Fibroblast of skin of back (primary cell): ENCODE measurements at places on chromosomes 13 and 19.

- peak; percentile 57 for DNase-seq
Observed at GRCh38 chr19:37987356-37988332, 80.6 kb downstream of the SIPA1L3 start.

GRCh38 chr13:80161896-80162295 is 179.0 kb downstream of the SPRY2 start:
- DNase-seq = peak; percentile 48

DNA sequence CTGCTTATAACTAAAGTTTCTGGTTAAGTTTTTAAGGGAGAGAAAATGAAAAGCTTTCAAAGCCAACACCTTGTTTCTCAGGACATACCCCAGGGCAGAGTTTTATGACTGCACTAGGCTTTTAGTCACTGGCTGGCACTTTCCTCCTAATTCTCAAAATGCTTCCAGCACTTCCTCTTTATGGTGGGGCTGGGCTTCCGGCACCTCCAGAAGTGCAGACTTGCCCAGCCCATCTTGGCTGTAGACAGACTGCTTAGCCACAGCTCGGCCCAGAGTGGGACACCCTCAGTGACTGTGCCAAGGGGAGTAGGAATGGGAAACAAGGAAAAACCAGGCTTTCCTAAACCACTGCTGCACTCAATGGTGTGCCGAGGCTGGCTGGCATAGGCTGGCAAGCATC is 23.2 kb upstream of the GTF3A start:
- no peak for DNase-seq

GRCh38 chr13:73275163-73275562 is 216.4 kb downstream of the KLF5 start:
- no peak for DNase-seq

DNA sequence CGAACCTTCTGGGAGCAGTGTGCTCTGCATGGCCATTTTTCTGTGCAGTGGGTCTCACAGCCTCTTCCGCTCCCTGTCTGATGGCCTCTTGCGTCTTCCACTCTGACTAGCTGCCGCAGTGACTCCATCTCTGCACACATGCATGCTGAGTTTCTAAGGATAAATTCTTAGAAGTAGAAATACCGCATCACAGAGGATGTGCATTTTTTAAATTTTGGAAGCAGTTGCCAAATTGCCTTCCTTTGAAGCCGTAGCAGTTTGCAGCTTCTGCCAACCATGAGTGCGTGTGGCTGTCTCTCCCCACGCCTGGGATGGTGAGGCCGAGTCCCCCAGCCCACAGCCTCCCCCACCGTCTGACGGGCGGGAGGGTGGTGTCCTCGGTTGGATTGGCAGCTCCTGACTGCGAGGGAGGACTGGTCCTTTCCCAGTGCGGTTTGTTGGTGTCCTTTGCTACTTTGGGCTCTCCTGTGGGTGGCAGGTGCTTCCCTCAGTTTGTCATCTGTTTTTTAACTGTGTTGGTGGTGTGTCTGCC is 9.8 kb downstream of the FZR1 start:
- peak; percentile 46 for DNase-seq

- no peak for DNase-seq
Observed at GRCh38 chr13:79281339-79281747, 124.7 kb downstream of the RBM26 start.

DNA sequence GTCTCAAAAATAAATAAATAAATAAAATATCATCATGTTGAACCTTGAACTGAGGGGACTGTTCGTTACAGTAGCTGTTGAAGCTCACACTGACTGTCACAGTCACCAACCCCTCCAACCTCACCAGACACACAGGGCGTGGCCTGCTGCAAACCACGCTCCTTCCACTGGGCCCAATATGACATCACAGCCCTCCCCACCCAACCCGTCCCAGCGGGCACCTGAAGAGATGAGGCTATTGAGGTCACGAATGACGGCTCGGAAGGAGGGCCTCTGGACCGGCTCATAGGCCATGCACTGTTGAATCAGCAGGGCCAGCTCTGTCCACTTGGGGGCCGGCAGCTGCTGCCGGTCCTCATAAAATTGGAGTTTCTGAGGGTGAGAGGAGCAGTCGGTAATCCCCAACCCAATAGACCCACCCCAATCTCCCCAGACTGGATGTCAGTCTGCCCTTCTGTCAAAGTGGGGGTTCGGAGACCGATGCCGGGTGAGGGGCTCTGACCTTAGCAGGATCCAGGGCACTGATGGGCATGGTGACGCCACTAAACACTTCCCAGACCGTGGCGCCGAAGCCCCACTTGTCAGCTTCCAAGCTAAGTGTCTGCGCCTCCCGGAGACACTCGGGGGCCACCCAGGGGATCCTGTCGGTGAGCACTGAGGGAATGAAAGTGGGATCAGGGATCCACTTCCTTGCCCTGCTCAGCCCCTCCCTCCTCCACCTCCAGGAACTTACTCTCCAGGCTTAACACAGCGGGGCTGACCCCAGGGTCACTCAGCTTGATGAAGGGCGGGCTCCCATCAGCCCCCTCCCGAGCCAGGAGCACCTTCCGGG is 13.2 kb downstream of the JAK3 start:
- no peak for DNase-seq

DNA sequence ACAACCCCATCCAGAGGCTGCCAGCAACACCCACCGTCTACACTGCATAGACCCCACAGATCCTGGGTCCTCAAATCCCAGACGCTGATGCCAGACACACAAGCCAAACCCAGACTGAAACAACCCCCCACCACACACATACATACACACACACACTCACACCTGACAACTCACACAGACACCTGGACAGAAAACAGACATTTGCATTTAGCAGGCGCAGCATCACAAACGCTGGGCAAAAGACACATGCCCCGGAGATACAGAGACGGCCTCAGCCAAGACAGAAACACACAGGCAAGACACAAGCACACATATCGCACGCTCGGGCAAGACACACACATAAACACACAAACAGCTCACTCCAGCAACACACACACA is 1.3 kb downstream of the BBC3 start:
- DNase-seq = peak; percentile 35

- DNase-seq = no peak
Observed at GRCh38 chr13:110811008-110811720, 97.7 kb downstream of the ING1 start.

GRCh38 chr13:31987535-31988170 is 43.9 kb upstream of the FRY start:
- DNase-seq = no peak
